Frontal cortex (tissue), 4 donors: ENCODE measurements at places on chromosomes 2 and 18. TPM values are rescaled to one million over a fixed set of nuclear protein-coding genes. Genes with fewer than 3 reads are reported as not detected.

The D2HGDH gene
- total RNA-seq = 9.4 TPM

The CCL20 gene
- total RNA-seq = not detected

The AKAIN1 gene
- total RNA-seq = 4.5 TPM

The CCNT2 gene
- total RNA-seq = 66.0 TPM

The REG3A gene
- not detected for total RNA-seq

The GALNT1 gene
- 82.7 TPM for total RNA-seq

The CNTNAP5 gene
- total RNA-seq = 30.6 TPM

The CYP20A1 gene
- total RNA-seq = 30.6 TPM

The MAP4K3 gene
- total RNA-seq = 104 TPM

The HOXD1 gene
- not detected for total RNA-seq

The KCNG2 gene
- under 0.01 TPM for total RNA-seq

The EIPR1 gene
- total RNA-seq = 40.8 TPM

The ZNF521 gene
- total RNA-seq = 17.1 TPM

The EVA1A gene
- 0.41 TPM for total RNA-seq

The TMEM37 gene
- not detected for total RNA-seq

The STK11IP gene
- 13.0 TPM for total RNA-seq

The INO80D gene
- total RNA-seq = 16.3 TPM

The MYO1B gene
- total RNA-seq = 85.2 TPM

The RGPD4 gene
- total RNA-seq = not detected

The IL1B gene
- 0.41 TPM for total RNA-seq

The EMILIN1 gene
- total RNA-seq = 4.1 TPM

The ZNF236 gene
- 31.0 TPM for total RNA-seq

The CHST9 gene
- 2.4 TPM for total RNA-seq

The WBP1 gene
- 24.9 TPM for total RNA-seq

The ANKRD30B gene
- total RNA-seq = 3.3 TPM

The NGEF gene
- total RNA-seq = 50.1 TPM

The MYO3B gene
- 0.41 TPM for total RNA-seq

The GLB1L gene
- 4.9 TPM for total RNA-seq

The SLC35F5 gene
- total RNA-seq = 132 TPM

The CREB1 gene
- total RNA-seq = 109 TPM

The RIT2 gene
- 29.3 TPM for total RNA-seq

The ALK gene
- 2.0 TPM for total RNA-seq
